ENCODE measurements at places on chromosomes 6 and 20. TPM values are rescaled to one million over a fixed set of nuclear protein-coding genes. Genes with fewer than 3 reads are reported as not detected.

- H3K36me3 ChIP-seq = no peaks in the 10 kb centered on the region
- H3K4me1 ChIP-seq = peaks cover 30% of the 10 kb centered on the region
- H3K4me3 ChIP-seq = no peak overlapping the region
- no peaks in the 10 kb centered on the region for H3K27me3 ChIP-seq
These were observed 23.6 kb downstream of the NEDD9 start for GRCh38 chr6:11208854-11209253.

DNA sequence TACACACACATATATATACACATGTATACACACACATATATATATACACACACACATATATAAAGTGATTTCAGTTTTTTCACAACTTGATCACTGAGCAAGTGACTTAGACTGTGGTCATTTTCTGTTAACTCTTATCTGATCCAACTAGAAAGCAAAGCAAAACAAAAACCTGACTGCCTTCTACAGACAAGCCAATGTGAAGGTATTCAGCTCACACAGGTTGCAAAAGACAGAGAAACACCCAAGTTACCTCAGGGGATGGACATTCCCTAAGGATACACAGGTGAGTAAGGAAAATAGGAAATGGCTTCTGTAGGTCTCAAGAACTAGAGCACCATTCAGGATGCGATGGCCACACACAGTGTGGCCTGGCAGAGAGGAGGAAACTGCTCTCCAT lies 58.4 kb upstream of the IER3 start:
- no peaks in the 10 kb centered on the region for H3K36me3 ChIP-seq
- no peak for DNase-seq
- no peaks in the 10 kb centered on the region for H3K27me3 ChIP-seq
- no peaks in the 10 kb centered on the region for H3K4me1 ChIP-seq
- H3K4me3 ChIP-seq = no peak overlapping the region

- H3K27ac ChIP-seq = no peak overlapping the region
- DNase-seq = no peak
- no peaks in the 10 kb centered on the region for H3K27me3 ChIP-seq
- peaks cover 18% of the 10 kb centered on the region for H3K4me1 ChIP-seq
These were observed 247.8 kb upstream of the CHD6 start for GRCh38 chr20:41865938-41866337.

DNA sequence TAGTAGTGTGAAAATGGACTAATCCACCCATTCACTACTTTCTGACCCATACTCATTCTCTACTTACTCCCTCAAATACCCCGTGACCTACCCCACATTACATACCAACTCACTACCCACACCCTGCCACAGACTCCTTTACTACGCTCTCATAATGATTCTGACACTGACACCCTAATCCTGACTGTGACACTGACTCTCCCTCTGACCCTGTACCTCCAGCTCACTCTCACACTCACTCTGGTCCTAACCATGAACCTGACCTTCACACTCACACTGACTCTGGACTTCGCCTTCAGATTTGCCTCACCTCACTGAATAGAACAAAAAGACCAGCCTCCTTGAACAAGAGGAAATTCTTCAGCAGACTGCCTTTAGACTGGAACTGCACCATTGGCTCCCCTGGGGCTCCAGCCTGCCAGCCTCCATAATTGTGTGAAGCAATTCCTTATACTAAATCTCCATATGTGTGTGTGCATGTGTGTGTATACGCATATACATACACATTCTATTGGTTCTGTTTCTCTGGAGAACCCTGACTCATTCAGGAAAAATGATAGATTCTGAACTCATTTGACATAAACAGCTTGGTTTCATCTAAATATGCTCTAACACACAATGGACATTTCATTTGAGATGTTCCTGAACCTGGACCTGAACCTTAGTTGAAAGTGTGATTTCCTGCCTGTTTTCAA lies 10.5 kb upstream of the ZNF343 start:
- no peaks in the 10 kb centered on the region for H3K4me1 ChIP-seq
- peaks cover 100% of the 10 kb centered on the region for H3K27me3 ChIP-seq
- no peaks in the 10 kb centered on the region for H3K36me3 ChIP-seq
- H3K27ac ChIP-seq = no peak overlapping the region
- DNase-seq = no peak
- no peak overlapping the region for H3K4me3 ChIP-seq

- H3K27ac ChIP-seq = no peak overlapping the region
- H3K4me3 ChIP-seq = no peak overlapping the region
- H3K27me3 ChIP-seq = no peaks in the 10 kb centered on the region
- H3K4me1 ChIP-seq = no peaks in the 10 kb centered on the region
- no peaks in the 10 kb centered on the region for H3K36me3 ChIP-seq
These were observed 389.3 kb downstream of the HDGFL1 start for GRCh38 chr6:22958677-22959076.

GRCh38 chr20:61044499-61044898 lies 207.6 kb upstream of the CDH4 start:
- H3K27me3 ChIP-seq = peaks cover 5% of the 10 kb centered on the region
- H3K4me1 ChIP-seq = no peaks in the 10 kb centered on the region
- H3K36me3 ChIP-seq = no peaks in the 10 kb centered on the region
- DNase-seq = peak; percentile 18
- H3K27ac ChIP-seq = no peak overlapping the region

DNA sequence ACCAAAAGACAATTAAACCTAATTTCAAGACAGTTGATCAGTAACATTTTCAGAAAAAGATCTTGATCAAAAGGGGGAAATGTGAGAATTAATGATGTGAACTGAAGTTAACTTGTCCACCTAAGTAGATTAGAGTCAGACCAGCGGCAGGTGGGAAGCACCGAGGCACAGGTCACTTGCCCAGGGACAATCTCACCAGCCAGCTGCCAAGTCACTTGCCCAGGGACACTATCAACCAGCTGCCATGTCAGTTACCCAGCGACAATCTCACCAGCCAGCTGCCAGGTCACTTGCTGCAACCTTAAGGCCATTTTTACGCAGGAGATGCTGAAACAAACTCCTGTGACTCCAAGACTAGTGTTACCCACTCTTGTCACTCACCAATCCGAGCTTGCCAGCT lies 187.6 kb upstream of the THBS2 start:
- H3K4me1 ChIP-seq = no peaks in the 10 kb centered on the region
- H3K36me3 ChIP-seq = no peaks in the 10 kb centered on the region
- no peak overlapping the region for H3K4me3 ChIP-seq

GRCh38 chr6:146868671-146869209 lies 270.0 kb downstream of the ADGB start:
- DNase-seq = no peak
- no peaks in the 10 kb centered on the region for H3K4me1 ChIP-seq
- no peak overlapping the region for H3K4me3 ChIP-seq
- no peaks in the 10 kb centered on the region for H3K36me3 ChIP-seq
- no peak overlapping the region for H3K27ac ChIP-seq

DNA sequence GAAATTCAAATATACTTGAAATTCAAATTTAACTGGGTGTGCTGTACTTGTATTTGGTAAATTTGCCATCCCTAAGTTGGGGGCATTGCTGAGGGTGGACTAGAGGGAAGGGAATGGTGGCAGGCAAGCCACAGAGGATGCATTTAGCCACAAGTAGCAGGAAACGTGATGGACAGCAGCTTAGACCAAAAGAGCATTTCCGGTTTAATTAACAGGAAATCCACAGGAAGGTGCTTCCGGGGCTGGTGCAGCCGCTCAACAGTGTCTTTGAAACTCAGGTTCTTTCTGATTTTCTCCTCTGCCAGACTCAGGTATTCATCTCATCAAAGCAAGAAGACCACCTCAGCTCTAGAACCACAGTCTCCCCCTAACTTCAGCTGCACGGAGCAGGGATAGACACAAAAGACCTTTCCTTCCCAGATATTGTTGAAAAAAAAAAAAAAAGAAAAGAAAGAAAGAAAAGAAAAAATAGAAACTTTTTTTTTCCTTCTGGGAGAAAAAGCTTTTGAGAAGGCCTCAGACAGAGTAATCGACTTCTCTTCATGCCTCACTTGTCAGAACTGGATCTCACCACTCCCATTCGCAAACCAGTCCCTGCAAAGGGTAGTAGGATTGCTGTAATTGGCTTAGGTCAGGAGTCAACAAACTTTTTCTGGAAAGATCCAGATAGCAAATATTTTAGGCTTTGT lies 8.0 kb upstream of the BCAS1 start:
- H3K4me1 ChIP-seq = no peaks in the 10 kb centered on the region
- no peak overlapping the region for H3K27ac ChIP-seq
- no peaks in the 10 kb centered on the region for H3K27me3 ChIP-seq
- no peaks in the 10 kb centered on the region for H3K36me3 ChIP-seq
- no peak for DNase-seq

GRCh38 chr6:38283734-38284362 lies 355.9 kb downstream of the BTBD9 start:
- no peak for DNase-seq
- no peak overlapping the region for H3K4me3 ChIP-seq
- H3K27ac ChIP-seq = no peak overlapping the region
- no peaks in the 10 kb centered on the region for H3K36me3 ChIP-seq

GRCh38 chr20:64092258-64093012 lies 8.2 kb upstream of the LKAAEAR1 start:
- DNase-seq = no peak
- peaks cover 48% of the 10 kb centered on the region for H3K27me3 ChIP-seq
- no peak overlapping the region for H3K27ac ChIP-seq
- no peaks in the 10 kb centered on the region for H3K36me3 ChIP-seq

GRCh38 chr20:12130781-12131180 lies 213.1 kb downstream of the BTBD3 start:
- no peak overlapping the region for H3K27ac ChIP-seq
- H3K36me3 ChIP-seq = no peaks in the 10 kb centered on the region
- H3K4me1 ChIP-seq = no peaks in the 10 kb centered on the region
- no peak overlapping the region for H3K4me3 ChIP-seq
- no peaks in the 10 kb centered on the region for H3K27me3 ChIP-seq

GRCh38 chr6:37105148-37106050 lies 64.6 kb upstream of the PIM1 start:
- no peaks in the 10 kb centered on the region for H3K27me3 ChIP-seq
- no peak overlapping the region for H3K27ac ChIP-seq
- no peak for DNase-seq
- no peaks in the 10 kb centered on the region for H3K36me3 ChIP-seq
- H3K4me3 ChIP-seq = no peak overlapping the region

DNA sequence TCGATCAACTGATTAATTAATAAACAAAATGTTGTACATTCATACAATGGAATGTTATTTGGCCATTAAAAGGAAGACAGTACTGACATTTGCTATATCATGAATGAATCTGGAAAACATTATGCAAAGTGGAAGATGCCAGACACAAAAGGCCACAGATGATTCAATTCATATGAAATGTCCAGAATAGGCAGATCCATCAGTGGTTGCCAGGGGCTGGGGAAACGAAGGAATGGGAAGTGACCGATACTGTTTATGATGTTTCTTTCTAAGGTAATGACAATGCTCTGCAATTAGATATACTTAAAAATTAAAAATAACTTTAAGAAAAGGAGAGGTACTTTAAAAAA lies 37.2 kb downstream of the ELOVL5 start:
- no peak for DNase-seq
- H3K36me3 ChIP-seq = no peaks in the 10 kb centered on the region
- H3K27me3 ChIP-seq = no peaks in the 10 kb centered on the region
- H3K4me1 ChIP-seq = peaks cover 18% of the 10 kb centered on the region
- no peak overlapping the region for H3K27ac ChIP-seq
- H3K4me3 ChIP-seq = no peak overlapping the region

DNA sequence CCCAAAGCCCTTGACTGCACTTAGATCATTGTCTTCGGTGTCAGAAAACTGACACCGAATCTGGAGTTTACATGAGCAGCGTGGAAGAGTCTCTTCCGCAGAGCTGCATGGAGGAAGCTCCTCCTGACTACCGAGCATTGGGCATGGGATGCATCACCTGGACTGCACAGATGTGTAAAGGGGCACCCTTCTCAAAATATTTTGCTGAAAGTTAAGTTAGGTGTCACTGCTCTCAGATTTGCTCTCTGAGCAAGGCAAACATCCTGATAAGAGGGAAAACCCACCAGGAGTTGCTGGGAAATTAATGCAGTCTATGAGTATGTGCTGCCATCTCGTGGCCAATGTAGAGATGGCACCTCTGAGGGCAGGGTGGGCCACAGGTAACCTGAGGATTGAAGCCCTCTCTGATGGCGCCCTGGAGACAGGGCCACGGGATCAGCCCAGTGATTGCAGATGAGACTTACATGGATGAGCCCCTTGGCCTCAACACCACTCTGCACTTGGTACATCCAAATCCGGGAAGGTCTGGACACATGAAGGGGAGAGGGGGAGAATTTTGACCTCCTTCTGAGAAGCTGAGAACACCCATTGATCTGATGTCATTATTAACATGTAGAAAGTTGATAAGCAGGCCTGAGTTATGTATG lies 129.9 kb downstream of the LPA start:
- peak overlapping the region; percentile 33 for H3K4me3 ChIP-seq
- no peaks in the 10 kb centered on the region for H3K36me3 ChIP-seq
- no peak overlapping the region for H3K27ac ChIP-seq
- no peaks in the 10 kb centered on the region for H3K27me3 ChIP-seq
- peak; percentile 70 for DNase-seq

DNA sequence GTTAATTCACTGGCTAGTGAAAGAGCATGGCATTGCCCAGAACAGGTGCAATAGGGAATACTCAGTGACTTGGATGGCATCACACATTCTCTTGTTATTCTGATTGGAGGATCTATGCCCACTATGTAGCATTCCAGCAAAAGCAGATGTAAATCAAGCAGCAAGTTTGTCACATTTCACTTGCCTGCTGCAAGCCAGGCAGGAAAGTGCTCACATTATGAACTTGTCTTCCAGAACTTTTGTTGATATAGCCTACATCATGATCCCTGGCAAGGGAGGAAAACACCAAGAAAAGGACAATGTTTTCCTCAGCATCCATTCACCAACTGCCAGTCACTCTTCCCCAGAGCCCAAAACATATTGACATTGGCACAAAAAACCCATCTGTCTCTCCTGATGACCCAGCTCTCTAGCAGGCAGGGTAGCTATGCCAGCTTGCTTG lies 77.8 kb downstream of the ARHGAP18 start:
- H3K27ac ChIP-seq = no peak overlapping the region
- no peak for DNase-seq
- H3K27me3 ChIP-seq = no peaks in the 10 kb centered on the region
- no peak overlapping the region for H3K4me3 ChIP-seq
- H3K4me1 ChIP-seq = no peaks in the 10 kb centered on the region
- H3K36me3 ChIP-seq = no peaks in the 10 kb centered on the region

- no peak overlapping the region for H3K4me3 ChIP-seq
- H3K27ac ChIP-seq = no peak overlapping the region
- DNase-seq = peak; percentile 23
- no peaks in the 10 kb centered on the region for H3K4me1 ChIP-seq
These were observed 43.9 kb downstream of the ATXN1 start for GRCh38 chr6:16717275-16717942.

- no peaks in the 10 kb centered on the region for H3K27me3 ChIP-seq
- H3K27ac ChIP-seq = no peak overlapping the region
- H3K4me1 ChIP-seq = no peaks in the 10 kb centered on the region
- no peak for DNase-seq
- no peaks in the 10 kb centered on the region for H3K36me3 ChIP-seq
These were observed 208.4 kb downstream of the PREX1 start for GRCh38 chr20:48619126-48620101.

ZC2HC1B gene
- not detected for total RNA-seq

SRSF3 gene
- 297 TPM for total RNA-seq

HLA-DRA gene
- 2.3 TPM for total RNA-seq

FAM162B gene
- total RNA-seq = not detected

TCP11 gene
- 0.25 TPM for total RNA-seq

RAD21L1 gene
- not detected for total RNA-seq

FOXS1 gene
- 0.53 TPM for total RNA-seq
